Left lung (tissue), 14 donors: ENCODE measurements at places on chromosomes 7 and 10.

DNA sequence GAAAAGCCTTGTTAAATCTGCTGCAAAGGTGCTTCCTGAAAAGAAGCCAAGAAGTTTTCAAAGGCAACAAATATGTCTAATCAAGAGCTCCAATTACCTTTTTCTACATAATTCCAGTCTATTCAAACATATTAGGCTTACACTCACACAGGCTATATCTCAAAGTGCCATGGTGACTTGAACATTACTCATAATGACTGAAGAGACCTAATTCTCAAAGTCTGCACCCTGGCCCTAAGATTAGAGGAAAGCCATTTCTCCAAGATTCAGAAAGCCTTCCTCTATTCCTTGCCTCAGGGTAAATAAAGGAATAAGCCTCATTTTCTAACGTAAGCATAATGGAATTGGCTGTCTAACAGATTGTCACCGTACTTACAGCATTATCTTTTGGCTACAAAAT lies 78.3 kb upstream of the THSD7A start:
- H3K36me3 ChIP-seq: no peaks in the 10 kb centered on the region
- H3K27me3 ChIP-seq: no peaks in the 10 kb centered on the region
- DNase-seq: no peak
- no peak overlapping the region for H3K4me3 ChIP-seq
- H3K27ac ChIP-seq: no peak overlapping the region
- no peaks in the 10 kb centered on the region for H3K4me1 ChIP-seq

DNA sequence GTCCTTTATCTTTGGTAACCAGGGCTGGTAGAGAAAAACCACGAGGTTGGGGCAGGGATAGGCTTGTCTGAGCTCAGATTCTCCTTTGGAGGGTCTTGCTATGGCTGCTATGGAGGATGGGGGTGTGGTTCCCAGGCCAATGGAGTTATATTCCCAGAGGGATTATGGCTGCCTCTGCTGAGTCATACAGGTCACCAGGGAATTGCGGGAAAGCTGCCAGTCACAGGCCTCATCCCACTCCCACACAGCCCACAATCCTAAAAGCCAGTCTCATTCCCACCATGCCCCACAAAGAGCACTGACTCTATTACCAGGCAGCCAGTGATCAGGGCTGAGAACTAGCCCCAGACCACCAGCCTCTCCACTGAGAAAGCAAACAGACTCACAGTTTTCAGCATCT lies 316.6 kb upstream of the TMEM229A start:
- H3K27ac ChIP-seq: no peak overlapping the region
- H3K4me3 ChIP-seq: no peak overlapping the region
- no peaks in the 10 kb centered on the region for H3K27me3 ChIP-seq
- no peaks in the 10 kb centered on the region for H3K36me3 ChIP-seq
- no peak for DNase-seq

DNA sequence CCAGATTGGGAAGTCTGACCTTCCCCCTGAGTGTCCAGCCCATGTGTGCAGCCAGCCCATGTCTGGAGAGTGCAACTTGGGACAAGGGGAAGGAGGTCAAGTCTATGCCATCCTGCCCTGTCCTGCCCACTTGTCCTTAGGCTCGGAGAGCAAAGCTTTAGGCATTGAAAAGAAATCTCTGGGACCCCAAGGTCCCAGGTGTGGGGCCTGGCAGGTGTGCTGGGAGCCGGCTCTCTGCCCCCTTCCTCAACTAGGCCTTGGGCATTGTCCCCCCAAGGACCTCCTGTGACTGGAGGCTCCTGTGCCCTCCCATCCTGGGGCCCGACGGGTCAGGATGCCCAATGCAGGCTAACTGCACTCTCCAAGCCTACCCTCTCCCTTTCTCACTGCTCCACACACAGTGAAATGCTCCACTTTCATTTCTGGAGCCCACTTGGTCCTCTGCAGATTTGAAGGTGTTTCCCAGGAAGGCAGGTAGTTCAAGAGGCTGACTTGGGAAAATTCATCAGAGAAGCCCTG lies 124.7 kb downstream of the PTPN20 start:
- no peak overlapping the region for H3K4me3 ChIP-seq
- no peaks in the 10 kb centered on the region for H3K36me3 ChIP-seq
- no peak for DNase-seq
- H3K27ac ChIP-seq: no peak overlapping the region
- no peaks in the 10 kb centered on the region for H3K4me1 ChIP-seq

DNA sequence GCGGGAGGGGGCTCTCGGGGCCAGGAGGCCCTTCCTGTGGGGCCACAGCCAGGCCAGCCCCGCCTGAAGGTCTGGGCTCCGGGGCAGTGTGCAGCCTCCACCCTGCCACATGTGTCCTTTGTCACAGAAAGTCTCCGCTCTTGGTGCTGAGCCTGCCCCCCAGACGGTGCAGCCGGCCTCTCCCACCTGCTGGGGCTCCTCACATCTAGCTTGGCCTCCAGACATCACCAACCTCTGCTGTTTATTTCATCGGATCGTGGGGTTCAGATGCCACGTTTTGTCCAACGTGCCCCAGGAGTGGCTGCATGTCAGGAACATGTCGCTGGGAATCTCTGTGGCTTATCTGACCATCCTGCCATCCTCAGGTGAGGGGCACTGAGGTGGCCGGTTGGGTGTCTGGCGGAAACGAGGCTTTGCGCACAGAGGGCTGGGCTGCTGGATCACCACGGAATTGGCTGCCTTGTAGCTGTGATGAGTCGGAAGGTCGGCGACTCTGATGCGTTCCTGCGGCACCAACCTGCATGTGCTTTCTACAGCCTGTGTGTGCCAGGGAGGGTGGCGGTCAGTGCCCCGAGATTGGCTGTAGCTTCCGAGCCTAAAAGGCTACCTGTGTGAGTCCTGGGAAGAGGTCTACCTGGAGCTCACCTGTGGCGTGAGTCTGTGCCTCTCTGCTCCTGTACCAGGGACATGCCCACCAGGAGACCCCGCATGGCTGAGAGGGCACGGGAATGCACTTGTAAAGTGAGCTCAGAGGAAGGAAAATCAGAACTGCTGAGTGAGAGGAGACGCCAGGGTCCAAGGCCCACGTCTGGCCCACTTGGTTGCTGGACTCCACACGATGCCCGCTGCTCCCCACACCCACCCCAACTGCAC lies 316.4 kb downstream of the DNAJB6 start:
- no peaks in the 10 kb centered on the region for H3K4me1 ChIP-seq
- no peaks in the 10 kb centered on the region for H3K27me3 ChIP-seq
- no peak for DNase-seq
- no peak overlapping the region for H3K4me3 ChIP-seq
- H3K36me3 ChIP-seq: no peaks in the 10 kb centered on the region
- no peak overlapping the region for H3K27ac ChIP-seq

GRCh38 chr10:108684431-108684830 lies 1238.9 kb downstream of the XPNPEP1 start:
- no peaks in the 10 kb centered on the region for H3K27me3 ChIP-seq
- no peak overlapping the region for H3K4me3 ChIP-seq
- no peak overlapping the region for H3K27ac ChIP-seq
- DNase-seq: no peak

GRCh38 chr7:40151504-40151903 lies 16.7 kb downstream of the SUGCT start:
- H3K27me3 ChIP-seq: no peaks in the 10 kb centered on the region
- no peaks in the 10 kb centered on the region for H3K4me1 ChIP-seq
- no peak for DNase-seq
- H3K36me3 ChIP-seq: no peaks in the 10 kb centered on the region
